ENCODE measurements at places on chromosomes 2 and 18.
A peak's percentile ranks its signal among the peaks of the same experiment; 100 is the strongest.

- no peak for DNase-seq
Observed at GRCh38 chr2:46666754-46667153, 187.4 kb downstream of the TMEM247 start.

- DNase-seq: no peak
Observed at GRCh38 chr2:382728-383022, 94.8 kb upstream of the ALKAL2 start.

- DNase-seq: no peak
Observed at GRCh38 chr2:43212216-43212835, 14.1 kb downstream of the ZFP36L2 start.

DNA sequence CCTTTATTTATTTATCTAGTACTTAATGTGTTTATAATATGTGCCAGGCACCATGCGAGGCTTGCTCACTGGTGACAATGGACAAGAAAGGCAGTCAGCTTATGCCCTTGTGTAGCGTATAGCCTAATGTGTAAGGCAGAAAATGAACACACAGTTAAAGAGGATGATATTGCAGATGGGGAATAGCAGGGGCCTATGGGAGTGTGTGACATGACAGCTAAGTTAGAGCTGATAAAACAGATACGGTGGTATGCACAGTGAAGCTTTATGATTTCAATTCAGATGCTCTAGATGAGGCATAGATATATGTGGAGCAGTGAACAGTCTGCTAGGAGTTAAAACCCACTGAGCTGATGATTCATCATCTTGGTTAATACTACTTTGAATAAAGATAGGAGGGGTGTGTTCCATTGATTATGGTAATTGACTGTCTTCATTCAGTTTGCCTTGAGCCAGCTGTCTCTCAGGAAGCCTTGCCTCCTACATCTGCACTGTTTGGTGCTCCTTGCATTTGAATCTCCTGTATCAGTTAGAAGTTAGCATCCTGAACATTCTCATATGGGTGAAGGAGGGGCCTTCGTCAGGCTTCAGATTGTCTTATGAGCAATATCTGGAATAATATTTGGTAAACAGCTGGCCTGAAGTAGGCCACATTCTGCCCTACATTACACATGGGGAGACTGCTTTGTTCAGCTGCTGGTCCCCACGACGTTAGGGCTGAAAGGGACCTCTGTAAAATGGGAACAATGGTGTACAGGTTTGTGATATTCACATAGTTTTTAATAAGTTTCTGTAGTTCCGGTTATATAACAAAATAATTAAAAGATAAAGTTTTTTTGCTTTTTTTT lies 13.2 kb downstream of the MAP4K4 start:
- no peak for DNase-seq

DNA sequence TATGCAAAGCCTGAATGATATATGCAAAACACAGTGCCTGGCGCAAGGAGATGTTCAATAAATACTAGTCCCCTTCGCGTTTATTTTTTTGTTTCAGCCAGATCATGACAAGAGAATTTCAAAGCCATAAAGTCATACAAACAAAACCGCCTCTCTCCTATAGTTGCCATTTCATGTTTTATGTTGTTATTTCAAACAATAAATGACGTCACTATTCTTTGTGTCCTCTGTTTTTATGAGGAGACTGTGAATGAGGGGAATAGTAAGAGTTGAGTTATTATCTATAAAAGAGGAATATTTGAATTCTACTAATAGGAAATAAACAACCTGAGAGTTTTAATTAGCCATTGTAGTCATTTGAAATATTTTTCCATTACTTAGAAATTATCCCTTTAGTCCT lies 464.5 kb downstream of the THSD7B start:
- DNase-seq: no peak

DNA sequence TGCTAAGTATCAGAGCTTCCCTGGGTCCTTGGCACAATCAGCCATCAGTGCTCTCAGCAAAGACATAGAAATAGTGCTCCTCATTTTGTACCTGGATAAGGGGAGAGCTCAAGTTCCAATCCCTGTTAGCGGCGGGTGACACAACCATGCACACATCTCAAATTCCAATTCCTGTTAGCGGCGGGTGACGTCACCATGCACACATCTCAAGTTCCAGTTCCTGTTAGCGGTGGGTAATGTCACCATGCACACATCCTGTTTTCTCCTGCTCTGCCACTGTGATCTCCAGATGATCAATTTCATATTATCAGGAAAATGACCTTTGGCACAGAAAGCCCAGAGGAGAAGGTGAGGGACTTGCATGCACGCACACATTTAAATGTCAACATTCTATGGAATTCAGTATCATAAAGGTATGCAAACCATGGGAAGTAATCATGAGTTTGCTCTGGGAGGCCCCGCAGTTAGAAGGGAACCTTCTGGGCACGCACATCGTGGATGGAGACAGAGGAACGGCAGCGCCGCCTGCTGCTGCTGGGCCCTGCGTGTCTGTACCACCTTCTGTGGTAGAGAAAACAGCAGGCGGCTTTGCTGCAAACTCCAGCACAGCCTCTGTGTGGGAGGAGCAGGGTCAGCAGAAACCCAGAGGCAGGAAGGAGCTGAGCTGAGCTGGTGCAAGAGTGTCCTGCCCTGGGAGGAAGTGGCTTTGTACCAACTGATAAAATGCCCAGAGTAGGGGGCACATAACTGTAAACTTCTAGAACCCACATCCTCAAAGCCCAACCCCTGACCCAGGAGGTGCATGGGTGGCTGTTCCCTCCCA lies 77.8 kb downstream of the MBP start:
- peak; percentile 94 for DNase-seq

DNA sequence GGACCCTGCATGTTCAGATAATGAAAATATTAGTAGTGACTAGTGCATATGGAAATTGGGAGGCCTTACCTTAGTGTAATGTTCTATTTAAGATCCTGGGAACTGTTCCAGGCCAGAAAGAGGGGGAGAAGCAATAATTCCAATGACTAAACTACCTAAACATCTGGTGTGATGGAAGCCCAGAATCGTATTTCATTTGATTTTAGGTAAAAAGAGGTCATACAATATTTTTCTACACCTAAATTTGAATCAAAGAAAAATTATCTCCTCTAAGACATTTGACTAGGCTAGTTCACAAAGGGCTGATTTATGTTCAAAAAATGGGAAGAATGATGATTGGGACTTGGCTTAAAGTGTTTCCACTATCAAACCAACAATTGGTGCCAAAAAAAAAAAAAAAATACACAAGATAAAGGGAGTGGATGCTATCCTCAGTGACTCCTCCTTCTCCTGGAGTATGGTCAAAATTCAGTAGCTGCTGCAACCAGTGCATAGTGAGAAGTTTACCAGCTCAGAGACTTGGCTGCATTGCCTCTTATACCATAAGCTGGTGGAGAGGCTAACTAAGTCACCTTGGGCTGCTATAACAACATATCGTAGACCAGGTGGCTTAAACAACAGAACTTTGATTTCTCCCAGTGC lies 1038.3 kb upstream of the ACVR2A start:
- no peak for DNase-seq

DNA sequence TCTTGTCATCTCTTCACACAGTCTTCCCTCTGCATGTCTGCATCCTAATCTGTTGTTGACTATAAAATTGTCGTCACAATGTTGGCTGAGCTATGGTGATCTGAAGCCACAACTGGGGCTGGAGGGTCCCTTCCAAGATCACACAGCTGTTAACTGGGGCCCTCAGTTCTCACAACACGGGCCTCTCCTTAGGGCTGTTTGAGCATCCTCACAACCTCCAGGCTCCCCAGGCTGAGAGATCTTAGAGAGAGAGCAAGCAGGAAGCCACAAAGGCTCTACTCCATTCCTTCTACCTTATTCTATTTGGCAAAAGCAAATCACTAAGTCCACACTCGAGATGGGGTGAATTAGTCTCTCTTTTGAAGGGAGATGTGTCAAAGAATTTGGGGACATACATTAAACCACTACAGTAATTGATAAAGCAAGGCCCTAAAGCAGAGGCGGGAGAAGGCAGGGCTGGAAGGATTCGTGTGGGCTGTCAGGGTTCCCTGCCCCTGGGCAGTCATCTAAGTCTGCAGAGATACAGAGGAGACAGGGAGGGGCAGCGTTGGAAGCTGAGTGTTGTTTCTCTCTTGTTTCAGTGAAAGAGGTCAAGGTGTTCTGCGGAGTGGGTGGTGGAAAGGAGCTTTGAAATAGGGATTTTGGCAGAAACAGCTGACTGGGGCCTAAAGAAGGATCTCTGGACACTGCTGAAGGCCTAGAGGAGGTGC lies 15.9 kb downstream of the MYO7B start:
- no peak for DNase-seq

DNA sequence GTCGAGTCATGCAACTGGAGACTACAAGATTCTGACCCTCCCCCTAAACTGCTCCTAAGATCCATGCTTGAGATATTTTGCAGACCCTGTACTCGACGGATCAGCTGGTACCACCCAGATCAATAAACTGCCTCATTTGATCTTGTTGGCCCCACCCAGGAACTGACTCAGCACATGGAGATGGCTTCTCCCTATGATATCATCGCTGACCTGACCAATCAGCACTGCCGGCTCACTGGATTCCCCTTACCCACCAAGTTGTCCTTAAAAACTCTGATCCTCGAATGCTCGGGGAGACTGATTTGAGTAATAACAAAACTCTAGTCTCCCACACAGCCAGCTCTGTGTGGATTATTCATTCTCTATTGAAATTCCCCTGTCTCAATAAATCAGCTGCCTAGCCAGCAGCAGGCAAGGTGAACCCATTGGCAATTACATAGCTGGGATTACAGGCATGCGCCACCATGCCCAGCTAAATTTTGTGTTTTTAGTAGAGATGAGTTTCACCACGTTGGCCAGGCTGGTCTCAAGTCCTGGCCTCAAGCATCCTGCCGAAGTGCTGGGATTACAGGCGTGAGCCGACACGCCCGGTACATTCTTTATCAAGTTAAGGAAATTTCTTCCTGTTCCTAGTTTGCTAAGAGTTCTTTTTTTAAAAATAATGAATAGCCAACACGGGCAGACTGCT lies 43.6 kb downstream of the VPS54 start:
- DNase-seq: no peak

DNA sequence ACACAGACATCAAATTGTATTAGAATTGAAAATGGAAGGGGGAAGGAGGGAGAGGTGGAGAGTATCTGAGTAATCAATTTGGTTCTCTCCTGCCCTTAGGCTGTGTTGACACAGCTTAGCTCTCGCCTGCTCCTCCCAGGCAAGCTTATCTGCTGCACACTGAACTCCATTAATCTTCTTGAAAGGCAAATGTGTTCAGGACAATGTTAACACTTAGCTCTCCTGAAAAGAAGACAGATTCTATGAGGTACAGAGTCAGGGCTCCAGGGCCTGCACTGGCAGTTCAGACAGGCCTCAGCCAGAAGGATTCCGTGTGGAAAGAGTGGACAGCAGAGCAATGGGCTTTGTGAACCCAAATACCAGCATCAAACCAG lies 430.0 kb upstream of the TNP1 start:
- DNase-seq: peak; percentile 93

GRCh38 chr2:56191617-56192016 lies 7.8 kb downstream of the CCDC85A start:
- DNase-seq: peak; percentile 27

DNA sequence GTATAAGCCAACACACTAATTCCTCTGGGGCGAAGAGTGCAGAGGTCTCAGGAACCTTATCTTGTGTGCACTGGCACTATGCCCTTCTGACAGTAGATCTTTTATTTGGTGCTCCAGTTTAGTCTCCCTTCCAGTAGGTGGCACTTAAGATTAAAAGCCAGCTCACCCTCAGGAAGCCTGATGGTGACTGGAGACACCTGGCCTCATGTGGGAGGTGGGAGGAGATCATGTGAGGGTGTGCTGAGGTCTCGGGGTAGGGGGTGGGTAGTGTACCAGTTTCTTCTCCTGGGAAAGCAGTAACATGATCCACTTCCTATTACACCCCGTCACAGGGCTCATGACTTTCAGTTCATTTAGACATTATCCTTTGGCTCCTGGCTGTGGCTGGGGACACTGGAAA lies 654.9 kb downstream of the ADCYAP1 start:
- DNase-seq: no peak

DNA sequence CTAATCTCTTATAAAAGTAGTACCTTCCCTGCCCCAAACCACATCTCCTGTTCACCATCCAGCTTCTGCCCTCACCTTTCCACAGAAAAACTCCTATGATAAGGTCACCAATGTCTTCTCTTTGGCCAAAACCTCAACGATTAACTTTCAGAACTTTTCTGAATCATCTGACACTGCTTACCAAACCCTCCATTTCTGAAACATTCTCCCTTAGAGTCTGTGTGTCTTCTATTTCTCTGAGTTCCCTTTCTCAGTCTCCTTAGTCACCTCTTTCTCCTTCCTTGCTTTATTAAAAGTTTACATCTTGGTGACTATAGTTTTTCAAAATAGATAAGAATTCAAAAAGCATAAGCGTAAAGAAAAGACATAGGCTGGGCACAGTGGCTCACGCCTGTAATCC lies 51.3 kb upstream of the SP3 start:
- no peak for DNase-seq

DNA sequence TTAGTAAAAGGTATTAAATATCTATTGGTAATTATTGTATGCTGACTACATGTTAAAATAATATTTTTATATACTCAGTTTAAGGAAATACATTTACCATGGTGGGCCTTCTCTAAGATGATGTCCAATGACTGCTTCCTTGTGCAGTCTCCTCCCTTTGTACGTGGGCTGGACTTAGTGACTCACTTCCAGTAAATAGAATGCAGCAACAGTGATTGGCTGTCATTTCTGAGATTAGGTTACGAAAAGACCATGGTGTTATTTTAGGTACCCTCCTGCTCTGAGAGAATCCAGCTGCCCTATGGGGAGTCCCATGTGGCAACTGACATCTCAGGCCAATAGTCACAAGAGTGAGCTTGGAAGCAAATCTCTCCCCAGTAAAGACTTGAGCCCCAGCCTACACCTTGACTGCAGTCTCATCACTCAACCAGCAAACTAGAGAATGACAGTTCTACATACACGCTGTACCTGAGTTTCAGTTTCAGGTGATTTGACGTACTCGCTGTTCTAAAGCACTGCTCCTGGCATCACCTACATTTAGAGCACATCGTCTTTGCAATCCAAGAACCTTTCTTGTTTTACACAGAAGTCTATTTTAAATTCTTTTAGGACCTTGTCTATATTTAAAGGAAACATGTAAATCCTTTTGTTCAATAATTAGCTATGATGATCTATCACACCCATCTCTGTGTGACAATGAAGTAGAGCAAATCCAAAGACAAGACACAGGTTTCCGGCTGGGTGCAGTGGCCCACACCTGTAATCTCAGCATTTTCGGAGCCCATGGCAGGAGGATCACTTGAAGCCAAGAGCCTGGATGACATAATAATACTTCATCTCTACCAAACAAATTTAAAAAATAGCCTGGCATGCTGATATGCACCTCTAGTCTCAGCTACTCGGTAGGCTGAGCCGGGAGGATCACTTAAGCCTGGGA lies 87.2 kb downstream of the COBLL1 start:
- DNase-seq: no peak
